ENCODE measurements at places on chromosomes 16 and 17.
A peak's percentile ranks its signal among the peaks of the same experiment; 100 is the strongest.

DNA sequence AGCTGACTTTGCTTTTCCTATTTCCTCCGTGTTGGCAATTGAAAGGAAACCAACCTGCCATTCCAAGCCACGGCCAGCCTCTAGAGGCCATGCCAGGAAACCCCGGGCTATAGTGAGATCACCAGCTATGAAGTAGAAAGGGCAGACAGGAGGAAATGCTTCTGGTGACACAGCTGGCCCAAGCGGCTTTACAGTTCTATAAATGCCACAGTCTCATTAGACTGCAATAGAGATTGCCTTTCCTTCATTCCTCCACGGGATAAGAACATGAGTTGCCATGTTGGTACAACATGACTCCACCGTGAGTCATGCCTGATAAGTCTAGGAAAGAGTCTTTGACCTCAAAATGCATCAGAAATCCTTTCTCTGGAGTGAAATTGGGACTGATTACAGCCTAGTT lies 384.9 kb downstream of the GRIN2A start:
- no peak for DNase-seq

GRCh38 chr17:59786536-59787319 lies 79.3 kb downstream of the VMP1 start:
- DNase-seq, result peak; percentile 84

DNA sequence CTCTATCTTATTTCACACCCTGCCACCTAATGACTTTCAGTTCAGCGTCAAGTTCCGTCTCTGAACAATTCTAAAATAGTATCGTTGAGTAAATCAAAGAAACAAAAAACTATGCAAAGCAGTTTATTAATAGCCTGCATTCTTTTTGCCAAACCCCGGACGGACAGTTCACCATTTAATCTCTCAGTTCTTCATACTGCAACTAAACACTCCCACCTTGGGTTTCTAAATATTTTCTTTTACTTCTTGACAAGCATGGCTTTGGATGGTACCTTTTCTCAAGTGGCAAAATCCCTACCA lies 1.2 kb downstream of the MYH11 start:
- no peak for DNase-seq

- no peak for DNase-seq
Measured at GRCh38 chr17:8856869-8857575, 10.5 kb downstream of the PIK3R6 start.

DNA sequence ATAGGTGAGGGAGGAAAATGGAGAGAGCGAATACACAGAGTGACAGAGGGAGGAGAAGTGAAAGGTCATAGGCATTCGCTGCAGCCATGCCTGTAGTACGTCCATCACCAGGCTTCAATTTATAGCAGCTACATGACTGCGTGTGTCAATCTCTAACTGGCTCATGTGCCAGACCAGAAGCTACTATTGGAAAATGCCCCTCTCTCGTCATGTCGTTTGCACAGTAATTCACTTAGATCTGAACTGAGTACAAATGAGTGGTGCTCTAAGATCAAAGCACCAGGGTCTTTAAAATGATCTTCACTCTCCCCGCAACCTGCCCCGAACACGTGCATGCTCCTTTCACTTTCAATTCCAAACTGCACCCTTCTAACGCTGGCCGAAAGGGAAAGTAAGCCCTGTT lies 51.3 kb downstream of the ADCY9 start:
- DNase-seq, result no peak

GRCh38 chr16:81003610-81004460 lies 2.9 kb downstream of the CMC2 start:
- DNase-seq, result no peak

DNA sequence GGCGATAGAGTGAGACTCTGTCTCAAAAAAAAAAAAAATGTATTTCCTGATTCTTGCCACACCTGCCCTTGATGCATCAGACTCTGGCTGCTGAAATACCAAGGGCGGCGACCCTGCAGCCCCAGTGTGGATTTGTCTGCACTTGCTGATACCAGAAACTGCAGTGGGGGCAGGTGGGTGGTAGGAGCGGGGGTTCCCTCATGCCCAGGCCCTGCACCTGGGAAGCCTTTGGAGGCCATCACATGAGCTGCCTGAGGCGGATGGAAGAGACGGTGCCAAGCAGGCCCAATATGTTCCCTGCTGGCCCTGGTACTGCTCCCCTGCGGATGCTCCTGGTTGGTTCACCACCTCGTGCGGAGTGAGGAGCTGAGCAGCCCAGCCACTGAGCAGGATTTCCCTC lies 50.6 kb downstream of the MARF1 start:
- DNase-seq, result peak; percentile 69

DNA sequence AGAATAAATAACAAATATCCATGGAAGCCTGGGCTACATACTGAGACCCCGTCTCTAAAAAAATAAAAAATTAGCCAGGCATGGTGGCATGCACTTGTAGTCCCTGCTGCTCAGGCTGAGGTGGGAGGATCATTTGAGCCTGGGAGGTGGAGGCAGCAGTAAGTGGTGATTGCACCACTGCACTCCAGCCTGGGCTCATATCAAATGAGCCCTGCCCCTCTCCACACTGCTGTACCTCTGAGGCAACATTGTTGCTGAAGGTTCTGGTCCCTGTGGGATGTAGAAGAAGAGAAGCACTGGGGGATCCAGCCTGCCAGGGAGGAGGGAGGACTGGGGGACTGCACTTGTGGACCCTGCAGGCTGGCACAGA lies 11.4 kb upstream of the ARHGAP23 start:
- DNase-seq, result no peak

- no peak for DNase-seq
Measured at GRCh38 chr17:64411999-64412771, 21.5 kb upstream of the PECAM1 start.

GRCh38 chr17:30000001-30000754 lies 58.7 kb downstream of the EFCAB5 start:
- DNase-seq, result no peak

DNA sequence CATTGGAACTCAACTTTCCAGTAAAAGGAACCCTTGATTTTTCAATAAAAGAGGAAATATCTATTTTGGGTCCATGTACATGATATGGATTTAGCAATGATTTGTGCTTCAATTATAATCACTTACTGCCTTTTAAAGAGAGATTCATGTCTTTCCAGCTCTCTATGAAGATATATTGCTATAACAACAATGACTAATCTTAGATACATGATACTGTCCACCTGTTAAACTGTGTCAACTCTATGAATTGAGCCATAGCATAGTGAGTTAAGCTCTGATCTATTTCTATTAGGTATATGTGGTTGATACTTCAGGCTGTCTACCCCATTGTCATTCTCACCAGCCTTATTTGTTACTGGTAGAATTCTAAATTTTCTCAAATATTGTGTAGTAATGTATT lies 15.0 kb upstream of the MPHOSPH6 start:
- DNase-seq, result no peak

GRCh38 chr17:69908626-69909368 lies 166.2 kb upstream of the KCNJ16 start:
- DNase-seq, result no peak

GRCh38 chr17:82929676-82930042 lies 89.8 kb upstream of the ZNF750 start:
- no peak for DNase-seq

DNA sequence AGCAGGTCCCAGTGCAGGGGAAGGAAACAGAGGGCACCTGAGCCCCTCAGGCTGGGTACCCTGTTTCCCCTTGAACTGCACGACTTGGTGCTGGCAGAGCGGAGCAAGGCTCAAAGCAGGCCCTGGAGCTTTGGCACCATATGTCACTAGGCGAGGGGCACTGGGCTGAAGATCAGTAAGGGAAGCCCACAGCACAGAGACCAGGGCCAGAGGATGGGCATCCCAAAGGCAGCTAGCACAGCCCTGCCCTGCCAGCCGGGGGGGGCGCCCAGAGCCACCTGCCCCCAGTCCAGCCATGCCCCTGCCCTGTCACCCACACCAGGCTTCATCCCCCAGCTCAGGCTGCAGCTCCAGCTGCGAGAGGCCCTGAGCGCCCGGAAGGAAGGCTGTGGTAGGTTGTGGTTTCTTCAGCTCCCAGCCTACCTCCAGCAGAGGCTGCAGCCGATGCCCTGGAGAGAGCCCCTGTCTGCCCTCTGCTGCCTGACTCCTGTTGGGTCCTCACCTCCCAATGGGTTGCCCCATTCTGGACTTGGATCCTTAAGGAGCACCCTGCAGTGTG lies 10.9 kb downstream of the NHERF1 start:
- DNase-seq, result no peak

DNA sequence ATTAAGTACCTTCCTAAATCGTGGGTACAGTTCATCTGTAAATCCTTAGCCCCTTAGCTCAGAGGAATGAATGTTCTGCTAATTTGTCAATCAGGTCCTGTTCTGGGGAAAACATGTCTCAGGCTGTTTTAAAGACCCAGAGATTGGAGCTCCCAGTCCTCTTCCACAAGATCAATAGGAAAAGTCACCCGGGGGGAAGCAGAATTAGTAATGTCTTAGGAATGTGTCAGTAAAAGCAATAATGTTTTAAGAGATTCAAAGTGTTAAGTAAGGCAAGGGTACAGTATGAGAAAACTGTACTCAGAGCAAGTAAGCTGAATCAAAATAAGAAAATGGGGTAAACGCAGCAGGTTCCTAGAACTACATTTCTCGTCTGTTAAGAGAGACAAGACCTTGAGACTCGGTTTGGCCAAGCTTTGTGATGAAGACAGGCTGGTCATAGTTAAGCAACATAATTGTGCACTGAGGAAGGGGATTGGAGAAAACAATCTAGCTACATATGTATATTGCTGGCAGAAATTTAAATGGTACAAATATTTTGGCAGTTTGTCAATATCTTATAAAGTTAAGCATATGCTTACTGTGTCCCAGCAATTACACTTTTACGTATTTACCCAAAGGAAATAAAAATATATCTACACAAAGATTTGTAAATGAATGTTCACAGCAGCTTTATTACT lies 192.9 kb upstream of the C17orf78 start:
- DNase-seq, result no peak

Measured in ureter (tissue), 1 donor.